ENCODE measurements at places on chromosomes 12 and 14.

DNA sequence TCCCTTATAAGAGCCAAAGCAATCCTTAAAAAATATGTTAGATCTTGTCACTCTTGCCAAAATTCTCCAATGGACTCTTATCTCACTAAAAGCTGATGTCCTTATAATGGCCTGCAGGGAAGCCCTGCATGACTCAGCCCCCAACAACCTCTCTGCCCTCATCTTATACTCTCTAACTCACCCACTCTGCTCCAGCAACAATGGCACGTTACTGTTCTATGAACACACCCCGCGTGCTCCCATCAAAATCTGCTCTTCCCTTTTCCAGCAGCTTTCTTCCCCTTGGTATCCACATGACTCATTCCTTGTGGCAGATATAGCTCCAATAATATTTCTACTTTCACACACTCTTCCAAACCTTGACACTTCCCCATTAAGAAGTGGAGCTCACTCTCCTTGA lies 108.1 kb downstream of the DENND5B start:
- no peak for DNase-seq

DNA sequence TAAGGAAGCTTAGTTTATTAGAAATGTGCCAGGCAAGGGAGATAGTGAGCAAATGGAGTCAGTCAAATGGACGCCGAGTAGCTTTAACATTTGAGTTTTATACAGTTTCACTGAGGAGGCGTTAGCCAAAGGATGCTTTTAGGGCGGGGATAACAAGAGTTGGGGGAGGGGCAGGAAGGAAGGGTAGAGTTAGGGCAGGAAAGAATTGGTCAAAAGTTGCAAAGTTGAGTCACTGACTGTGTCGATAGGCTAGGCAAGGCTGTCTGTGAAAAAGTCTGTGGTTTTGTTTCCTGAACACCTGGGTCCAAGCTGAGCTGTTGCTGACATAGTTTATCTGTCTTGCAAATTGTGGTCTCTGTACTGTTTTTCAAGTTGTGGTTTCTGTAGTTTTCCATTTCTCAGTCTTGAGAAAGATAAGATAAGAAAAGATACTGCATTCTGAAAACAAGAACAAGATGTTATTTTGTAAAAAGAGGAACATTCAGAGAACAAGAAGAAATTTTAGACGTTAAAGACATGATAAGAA lies 62.6 kb upstream of the RESF1 start:
- DNase-seq = peak; percentile 79

DNA sequence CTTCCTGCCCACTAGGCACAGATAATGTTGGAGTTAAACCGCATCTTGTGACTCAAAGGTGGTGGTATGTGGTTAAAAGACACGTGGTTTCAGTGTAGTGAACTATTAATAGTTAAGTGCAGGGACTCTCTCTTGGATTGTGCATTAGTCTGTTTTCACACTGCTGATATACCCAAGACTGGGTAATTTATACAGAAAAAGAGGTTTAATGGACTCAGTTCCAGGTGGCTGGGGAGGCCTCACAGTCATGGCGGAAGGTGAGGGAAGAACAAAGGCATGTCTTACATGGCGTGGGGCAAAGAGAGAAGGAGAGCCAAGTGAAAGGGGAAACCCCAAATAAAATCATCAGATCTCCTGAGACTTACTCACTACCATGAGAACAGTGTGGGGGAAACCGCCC lies 362.3 kb downstream of the GLT1D1 start:
- DNase-seq = no peak

GRCh38 chr12:89433634-89434033 lies 81.3 kb upstream of the DUSP6 start:
- no peak for DNase-seq

GRCh38 chr14:94474581-94475031 lies 1.4 kb downstream of the SERPINA9 start:
- DNase-seq = no peak

DNA sequence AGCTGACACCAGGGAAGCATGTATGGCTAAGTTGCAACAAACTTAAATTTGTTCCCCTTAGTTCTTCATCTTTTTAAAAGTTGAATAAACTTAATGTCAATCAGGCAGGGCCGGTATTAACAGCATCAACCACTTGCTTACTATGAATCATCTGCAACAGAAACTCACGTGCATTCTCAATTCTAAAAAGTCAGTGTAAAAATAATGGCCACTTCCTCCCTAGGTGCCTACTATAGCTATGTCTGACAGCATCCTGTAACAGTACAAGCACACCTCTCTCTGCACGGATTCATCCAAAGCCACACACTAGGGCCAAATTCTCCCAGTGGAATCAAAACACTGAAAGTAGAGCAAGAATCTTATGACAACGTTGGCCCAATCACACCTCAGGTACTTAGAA lies 48.6 kb downstream of the PPP1R36 start:
- no peak for DNase-seq

- DNase-seq = no peak
These were observed 14.1 kb downstream of the P2RX2 start for GRCh38 chr12:132632521-132633228.

GRCh38 chr12:51846271-51846691 lies 2.2 kb downstream of the FIGNL2 start:
- DNase-seq = no peak

GRCh38 chr12:52641468-52641867 lies 10.5 kb downstream of the KRT2 start:
- no peak for DNase-seq

- no peak for DNase-seq
These were observed 133.0 kb downstream of the KIF26A start for GRCh38 chr14:104271391-104271790.

- no peak for DNase-seq
These were observed 1.5 kb downstream of the NPAS3 start for GRCh38 chr14:32940066-32940651.

DNA sequence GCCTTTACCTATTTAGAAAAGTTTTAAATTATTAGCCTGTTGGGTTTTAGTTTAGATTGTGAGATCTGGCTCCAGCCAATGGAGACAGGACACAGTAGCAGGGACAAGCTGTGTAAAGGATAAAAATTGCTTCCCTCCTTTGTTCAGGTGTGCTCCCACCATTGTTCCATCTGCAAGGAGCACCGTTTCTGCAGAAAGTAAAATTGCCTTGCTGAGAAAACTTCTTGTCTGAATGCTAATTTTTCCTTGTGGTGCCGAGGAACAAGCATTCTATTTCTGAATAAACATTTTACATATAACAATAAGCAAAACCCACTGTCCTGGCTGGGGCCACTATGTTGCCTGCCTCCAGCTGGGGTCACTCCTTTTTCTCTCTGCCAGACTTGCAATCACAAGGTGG lies 72.7 kb upstream of the ZFP36L1 start:
- DNase-seq = no peak

- DNase-seq = no peak
These were observed 1.3 kb upstream of the KRT79 start for GRCh38 chr12:52835271-52836041.

- DNase-seq = no peak
These were observed 23.2 kb upstream of the MLEC start for GRCh38 chr12:120663741-120664140.

DNA sequence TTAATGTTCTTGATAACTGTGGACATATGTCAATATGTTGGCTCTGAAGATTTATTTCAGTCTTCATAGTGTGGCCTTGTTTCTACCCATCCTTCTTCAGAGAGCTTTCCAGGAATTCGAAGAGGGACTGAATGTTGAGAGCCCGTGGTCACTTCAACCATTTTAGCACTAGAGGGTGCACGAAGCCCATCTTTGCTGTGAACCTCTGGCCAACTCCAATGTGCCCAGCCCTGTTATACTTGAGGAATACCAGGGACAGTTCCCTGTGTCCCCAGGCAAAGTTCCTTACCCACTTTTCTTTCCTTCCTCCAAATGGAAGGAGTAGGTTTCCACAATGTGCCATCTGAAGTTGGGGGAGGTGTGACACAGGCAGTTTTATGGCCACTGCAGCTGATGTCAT lies 603.5 kb downstream of the RPL10L start:
- DNase-seq = no peak

DNA sequence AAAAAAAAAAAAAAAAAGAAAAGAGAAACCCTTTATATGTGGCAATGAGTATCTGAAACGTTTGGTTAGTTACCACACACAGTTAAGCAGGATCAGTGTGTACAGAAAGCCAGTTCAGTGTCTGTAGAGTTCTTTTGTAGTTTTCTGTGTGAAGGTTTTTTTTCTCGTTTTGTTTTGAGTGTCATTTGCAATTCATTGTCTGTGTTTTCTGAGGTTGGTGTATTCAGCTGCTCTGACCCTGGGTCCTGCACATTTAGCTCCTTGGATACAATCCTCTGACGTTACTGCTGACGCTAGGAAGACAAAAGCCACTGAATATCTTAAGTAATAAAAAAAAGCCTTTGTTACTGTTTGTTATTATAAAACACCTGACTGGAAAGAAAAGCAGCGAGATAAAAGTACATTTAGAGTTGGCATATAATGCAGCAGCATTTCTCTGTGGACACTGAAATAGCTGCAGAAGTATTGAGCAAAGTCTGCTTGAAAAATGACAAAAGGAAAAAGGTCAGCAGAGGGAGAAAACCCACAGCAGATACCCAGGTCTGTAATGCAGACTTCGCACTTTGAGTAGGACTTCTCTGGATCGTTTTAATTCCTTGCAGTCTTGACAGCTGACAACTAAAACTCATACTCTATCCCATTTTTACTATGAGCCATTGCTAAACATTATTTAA lies 89.0 kb downstream of the POLR3B start:
- DNase-seq = no peak

DNA sequence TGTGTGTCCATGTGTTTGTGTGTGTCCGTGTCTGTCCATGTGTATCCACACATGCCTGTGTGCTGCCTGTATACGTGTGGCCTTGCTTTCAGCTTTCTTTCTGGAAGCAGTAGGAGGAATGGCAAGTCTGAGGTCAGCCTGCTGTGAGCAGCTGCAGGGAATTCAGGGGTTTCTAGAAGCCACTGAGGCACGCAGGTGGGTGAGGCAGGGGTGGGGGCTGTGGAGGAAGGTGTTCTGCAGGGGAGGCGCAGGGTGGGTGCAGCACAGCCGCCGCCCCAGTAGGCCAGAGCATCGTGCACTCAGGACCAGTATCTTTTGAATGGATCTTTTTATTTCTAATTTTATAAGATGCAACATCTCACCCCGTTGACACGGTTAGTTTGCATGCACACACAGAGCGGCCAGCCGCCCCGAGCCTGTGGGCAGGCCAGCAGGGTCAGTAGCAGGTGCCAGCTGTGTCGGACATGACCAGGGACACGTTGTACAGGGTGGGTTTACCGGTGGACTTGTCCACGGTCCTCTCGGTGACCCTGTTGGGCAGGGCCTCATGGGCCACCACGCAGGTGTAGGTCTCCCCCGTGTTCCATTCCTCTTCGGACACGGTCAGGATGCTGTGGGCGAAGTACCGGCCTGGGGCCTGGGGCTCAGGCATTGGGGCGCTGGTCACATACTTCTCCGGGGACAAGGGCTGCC lies 327.7 kb downstream of the TMEM121 start:
- no peak for DNase-seq

DNA sequence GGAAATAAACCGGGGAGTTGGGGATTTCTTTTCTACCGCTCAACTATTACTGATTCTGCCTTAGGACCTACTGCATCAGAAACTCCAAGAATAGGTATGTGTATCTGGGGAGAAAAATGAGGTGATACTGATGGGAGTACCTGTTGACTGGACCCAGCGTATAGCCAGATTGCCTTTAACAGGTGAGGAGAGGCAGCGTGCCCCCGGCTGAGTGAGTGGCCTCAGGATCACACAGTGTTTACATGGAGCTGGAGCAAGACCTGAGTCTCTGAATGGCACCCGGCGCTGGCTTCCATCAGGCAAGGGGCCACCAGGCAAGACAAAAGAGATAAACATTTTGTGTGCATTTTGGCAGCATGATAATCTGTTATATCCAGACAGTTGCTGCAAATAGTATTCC lies 496.2 kb downstream of the EGLN3 start:
- DNase-seq = no peak

DNA sequence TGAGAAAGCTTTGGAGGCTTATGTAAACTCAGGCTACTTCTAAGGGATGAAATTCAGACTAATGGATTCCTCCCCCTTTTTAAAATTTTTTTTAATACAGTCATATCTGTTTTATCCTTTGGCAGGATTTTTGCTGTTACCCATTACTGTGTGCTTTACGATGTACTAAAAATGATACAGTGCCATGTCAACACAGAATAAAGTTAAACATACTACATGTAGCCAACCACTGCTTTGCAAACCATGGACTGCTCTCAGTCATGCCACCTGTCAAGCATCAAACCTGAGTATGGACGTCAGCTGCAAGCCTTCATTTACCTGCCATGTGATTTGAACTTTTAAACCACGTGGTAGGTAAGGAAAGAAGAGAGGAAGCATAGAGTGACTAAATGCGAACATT lies 325.8 kb downstream of the FUT8 start:
- DNase-seq = no peak

DNA sequence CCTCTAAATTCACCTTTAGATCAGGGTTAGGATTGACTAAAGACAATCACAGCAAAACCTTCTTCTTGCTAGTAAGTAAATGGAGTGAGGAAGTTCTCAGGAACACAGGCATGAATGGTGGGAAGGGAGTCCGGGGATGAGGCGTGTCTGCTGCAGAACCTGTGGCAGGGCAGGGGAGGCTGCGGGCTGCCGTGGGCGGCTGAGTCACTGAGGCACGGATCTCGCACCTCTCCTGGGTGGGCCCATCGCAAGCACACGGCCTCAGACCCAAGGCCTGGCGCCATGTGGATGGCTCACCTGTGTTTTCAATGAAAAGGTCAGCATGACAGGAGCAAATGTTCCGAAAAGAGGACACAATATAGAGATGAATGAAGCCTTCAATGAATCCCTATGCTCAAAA lies 85.4 kb downstream of the PIWIL1 start:
- DNase-seq = no peak

DNA sequence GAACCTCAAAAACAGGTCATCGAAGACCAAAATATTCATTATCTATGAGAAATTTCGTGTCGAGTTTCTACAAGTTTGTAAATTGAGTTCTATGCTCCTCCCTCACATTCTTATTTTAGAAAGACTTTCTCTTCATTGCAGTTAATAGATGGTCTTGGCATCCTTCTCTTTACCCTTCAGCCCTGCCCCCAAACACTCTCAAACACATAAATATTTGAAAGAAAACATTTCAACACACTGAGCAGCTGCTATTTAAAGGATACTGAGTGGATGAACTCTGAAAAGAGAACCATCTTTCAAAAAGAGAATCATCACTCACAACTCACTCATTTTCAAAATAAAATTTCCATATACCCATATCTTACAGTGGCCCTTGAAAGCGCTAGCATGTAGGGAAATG lies 67.1 kb downstream of the NUAK1 start:
- DNase-seq = no peak

DNA sequence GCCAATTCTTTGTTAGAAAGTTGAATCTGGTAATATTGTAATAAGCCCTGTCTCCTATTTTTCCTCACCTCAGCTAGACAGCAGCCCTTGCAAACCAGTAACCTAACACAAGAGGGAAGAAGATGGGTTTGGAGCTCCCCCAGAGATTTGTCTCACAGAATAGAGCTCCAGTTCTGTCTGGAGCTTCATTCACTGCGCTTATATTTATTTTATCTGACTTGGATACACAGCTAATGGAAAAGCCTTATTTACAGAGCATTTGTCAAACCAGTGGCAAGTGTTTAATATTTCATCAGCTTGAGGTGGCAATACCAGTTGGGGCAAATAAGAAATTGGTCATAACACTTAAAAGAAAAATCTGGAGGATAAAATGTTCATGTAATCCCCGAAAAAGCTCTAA lies 1094.0 kb downstream of the FSCB start:
- DNase-seq = no peak
